ENCODE measurements at places on chromosomes 4 and X.

DNA sequence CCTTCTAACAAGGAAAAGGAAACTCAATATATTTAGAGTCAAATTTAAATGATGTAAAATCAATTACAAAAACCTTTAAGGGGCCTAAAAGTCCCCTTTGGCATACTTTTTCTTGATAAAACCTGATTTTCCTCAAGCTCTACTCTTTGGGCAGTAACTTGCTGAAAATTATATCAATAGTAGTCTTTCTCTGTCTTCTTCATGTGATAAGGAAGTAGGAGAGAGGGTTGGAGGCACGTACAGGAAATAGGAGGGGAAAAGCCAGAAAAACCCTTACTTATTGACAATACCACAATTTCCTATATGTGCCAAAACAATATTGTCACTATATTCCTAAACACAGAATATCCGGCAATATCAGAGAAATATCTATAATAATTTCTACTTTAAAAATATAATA, 9.6 kb downstream of the RHOH start:
- DNase-seq: no peak

DNA sequence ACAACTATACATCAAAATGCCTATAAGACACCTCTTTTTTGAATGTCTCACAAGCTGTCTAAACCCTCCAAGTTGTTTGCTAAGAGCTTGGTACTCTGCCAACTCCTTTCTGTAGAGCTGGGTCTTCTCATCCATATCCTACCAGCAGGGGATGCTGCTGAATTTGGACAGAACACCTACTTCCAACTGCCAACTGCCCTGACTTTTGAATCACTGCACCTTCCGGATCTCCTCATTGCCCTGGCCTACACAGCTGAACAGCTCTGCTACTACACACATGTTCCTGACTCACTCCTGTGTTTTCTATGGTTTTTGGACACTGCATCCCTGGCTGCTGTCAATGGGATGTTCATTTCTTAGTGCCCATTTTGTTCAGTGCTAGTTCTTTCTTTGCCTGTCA, 18.7 kb downstream of the FAM184B start:
- no peak for DNase-seq

DNA sequence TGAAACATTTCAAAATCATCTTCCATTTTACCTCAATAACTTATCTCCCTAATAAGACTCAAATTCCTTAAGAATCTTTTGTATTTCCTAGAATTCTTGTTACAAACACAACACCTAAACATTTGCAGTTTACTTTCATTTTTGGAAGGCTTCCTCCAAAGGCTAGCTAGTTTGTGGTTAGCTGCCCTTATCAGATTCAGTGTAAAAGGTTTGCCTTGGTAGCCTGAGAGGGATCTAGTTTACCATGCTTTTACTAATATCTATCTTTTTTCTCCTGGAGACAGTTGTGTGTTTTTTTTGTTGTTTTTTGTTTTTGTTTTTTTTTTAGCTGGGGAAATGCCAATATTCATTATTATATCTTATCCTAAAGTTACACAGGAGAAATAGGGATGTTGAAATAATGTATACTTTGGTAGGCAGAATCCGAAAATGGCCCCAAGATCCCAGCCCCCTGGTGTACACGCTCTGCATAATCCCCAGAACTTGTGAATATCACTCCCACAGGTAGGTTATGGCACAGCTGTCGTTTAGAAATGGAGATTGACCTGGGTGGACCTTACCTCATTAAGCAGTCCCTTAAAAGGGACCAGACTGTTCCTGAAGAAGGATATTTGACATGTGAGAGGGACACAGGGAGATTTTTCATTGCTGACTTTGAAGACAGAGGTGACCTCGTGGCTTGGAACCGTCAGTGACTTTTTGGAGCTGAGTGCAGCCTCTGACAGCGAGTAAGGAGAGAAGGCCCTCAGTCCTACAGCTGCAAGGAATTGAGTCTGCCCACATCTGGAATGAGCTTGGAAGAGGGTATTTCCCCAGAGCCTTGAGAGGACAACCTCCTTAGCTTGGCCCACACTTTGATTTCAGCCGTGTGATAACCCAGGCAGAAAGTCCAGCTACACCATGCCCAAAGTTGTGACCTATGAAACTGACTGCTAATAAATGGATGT, 33.4 kb downstream of the SEPTIN11 start:
- no peak for DNase-seq

- no peak for DNase-seq
Observed at GRCh38 chrX:129748305-129748704, 9.5 kb downstream of the XPNPEP2 start.

GRCh38 chr4:13544606-13545393, 492 bp upstream of the NKX3-2 start:
- no peak for DNase-seq
